ENCODE measurements at places on chromosomes 3 and 15.
A peak's percentile ranks its signal among the peaks of the same experiment; 100 is the strongest.

DNA sequence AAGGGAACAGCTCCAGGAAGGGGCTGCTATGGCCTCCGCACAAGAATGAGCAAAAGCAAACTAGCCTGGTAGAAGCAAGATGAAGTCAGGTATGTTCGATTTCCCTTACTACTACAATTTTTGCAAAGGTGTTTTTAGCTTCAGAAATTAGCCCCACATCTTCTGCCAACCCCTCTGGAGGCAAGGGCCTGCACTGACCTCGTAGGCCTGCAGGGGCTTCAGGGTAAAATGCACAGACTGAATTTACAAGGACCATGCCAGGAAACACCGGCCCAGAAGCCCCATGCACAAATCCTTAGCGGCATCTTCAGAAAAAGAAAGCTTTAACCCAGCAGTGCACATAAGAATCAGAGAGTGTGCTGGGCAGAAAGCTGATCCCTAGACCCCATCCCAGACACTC lies 53.0 kb downstream of the SLC6A1 start:
- no peak for DNase-seq

- DNase-seq: no peak
Measured at GRCh38 chr3:39814007-39814406, 4.6 kb downstream of the MYRIP start.

DNA sequence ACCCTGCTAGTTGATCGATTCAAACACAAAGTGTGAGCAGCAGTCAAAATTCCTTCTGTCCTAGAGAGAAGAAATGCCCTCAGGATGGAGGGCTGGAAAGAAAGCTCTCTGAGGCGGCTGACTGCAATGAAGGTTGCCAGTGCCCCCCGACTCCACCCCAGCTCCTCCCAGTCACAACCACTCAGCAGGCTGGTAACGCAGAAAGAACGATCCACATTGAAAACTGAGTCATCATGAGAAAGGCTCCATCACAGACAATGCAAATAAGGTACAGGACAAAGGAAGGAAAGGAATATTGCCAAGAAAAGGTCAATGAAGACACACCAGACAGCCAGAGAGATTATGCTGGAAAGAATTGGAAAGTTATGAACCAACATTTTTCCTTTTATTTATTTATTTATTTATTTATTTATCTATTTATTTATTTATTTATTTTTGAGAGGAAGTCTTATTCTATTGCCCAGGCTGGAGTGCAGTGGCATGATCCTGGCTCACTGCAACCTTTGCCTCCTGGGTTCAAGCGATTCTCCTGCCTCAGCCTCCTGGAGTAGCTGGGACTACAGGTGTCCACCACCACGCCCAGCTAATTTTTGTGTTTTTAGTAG lies 17.4 kb upstream of the VGLL4 start:
- DNase-seq: no peak

- no peak for DNase-seq
Measured at GRCh38 chr15:62889734-62890505, 152.6 kb upstream of the TPM1 start.

DNA sequence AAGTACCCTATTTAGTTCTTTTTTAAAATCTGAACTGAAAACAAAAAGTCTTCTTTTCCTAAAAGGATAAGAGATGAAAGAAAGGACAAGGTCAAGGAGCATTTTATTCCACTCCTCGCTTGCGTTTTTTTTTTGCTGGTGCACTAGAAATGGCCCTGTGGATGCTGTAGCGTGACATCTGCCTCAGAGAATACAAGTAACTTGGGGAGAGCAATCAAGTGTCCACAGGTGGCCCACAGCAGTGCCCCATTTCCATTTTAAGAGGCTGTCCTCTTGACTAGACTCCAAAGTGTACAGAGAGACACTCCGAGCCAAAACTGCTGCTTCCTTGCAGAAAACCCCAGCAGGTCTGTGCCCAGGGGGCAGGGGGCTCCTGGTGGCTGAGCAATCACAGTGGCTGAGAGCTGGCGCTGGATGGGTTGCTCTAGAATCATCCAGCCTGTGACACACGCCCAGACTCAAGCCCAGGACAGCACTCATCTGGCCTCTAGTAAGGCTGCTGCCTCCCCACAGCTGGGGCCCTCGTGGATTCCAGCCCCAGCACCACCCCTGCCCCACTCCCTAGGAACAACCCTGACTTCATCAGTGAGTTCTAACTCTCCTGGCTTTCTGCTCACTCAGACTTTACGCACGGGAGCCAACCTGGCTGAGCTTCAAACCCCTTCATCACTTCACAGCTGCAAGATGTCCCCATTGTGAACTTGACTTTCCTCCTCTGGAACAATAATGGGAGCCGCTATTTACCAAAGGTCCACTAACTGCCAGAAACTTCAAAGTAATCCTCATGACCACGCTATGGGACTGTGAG lies 71.1 kb upstream of the SPATA12 start:
- DNase-seq: no peak

- no peak for DNase-seq
Measured at GRCh38 chr3:44712455-44713075, at the start of gene ZNF502. ZNF502 (plus strand) TSS chr3:44712660; CDS start chr3:44720262, 7,602 bp downstream.

- peak; percentile 39 for DNase-seq
Measured at GRCh38 chr3:154018100-154018696, 103.0 kb upstream of the ARHGEF26 start.

DNA sequence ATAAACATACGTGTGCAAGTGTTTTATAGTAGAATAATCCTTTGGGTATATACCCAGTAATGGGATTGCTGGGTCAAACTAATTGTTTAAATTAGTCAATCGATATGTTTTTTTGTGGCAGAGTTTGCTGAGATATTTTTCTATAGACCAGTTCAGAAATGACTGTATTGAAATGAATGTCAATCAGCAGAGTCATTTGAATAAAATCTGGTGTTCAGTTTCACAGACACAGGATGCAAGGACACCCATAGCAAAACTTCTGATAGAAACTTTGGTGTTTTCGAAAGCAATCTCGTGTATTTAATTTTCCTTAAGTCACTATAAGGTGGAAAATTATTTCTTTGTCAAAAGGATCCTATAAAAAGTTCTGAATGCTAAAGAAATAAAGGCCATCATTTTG lies 434.4 kb downstream of the RAP2B start:
- DNase-seq: no peak

- DNase-seq: no peak
Measured at GRCh38 chr15:83977992-83978391, 257.6 kb upstream of the GOLGA6L4 start.

GRCh38 chr15:48307586-48307985 lies 23.6 kb upstream of the DUT start:
- DNase-seq: no peak

- DNase-seq: no peak
Measured at GRCh38 chr15:88838667-88839066, 35.4 kb downstream of the ACAN start.

- no peak for DNase-seq
Measured at GRCh38 chr15:38828031-38828532, 263.5 kb upstream of the RASGRP1 start.

DNA sequence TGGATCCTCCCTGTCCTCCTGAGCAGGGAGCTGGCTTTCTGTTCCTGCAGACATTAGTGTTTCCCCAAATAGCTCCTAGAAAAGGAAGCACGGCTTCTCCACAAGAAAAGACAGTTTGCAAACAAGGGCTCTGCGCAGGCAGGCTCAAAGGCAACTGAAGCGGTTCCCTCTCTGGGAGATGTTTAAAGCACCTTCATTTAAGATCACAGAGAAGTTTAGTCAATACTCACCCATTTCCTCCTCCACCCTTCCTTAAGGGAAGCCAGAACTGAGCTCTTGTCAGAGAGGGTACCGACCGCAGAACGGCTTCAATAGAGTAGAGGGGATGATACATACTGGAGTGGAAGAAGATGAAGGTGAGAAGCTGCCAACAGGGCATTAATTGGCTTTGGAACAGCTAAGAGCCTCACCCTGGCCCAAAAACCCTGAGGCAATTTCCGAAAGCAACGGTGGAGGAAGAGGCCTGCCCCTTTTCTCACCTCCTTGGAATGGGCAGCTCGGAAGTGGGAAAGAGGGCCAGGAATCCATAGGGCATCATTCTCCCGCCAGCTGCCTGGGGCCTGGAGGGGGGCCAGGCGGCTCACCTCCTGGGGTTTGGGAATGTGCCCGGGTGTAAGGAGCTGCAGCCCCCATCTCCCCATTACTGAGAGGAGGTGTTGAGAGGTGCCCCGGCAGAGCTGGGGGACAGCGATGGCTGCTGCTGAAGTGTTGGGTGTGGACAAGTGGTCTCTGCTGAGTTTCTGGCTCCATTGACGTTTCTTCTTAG lies 4.8 kb upstream of the EPHB3 start:
- no peak for DNase-seq

GRCh38 chr3:143152043-143152442 lies 32.5 kb downstream of the CHST2 start:
- DNase-seq: no peak

DNA sequence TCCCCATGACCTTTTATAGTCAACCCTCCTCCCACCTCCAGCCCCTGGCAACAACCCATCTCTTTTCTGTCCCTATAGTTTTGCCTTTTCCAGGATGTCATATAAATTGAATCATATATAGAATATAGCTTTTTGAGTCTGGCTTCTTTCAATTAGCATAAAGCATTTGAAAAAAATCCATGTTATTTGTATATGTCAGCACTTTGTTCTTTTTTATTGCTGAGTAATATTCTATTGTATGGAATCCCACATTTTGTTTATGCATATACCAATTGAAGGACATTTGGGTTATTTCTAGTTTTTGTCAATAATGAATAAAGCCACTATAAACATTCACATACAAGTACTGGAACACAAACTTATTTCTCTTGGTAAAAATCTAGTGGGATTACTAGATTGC lies 58.0 kb upstream of the SSR3 start:
- no peak for DNase-seq

DNA sequence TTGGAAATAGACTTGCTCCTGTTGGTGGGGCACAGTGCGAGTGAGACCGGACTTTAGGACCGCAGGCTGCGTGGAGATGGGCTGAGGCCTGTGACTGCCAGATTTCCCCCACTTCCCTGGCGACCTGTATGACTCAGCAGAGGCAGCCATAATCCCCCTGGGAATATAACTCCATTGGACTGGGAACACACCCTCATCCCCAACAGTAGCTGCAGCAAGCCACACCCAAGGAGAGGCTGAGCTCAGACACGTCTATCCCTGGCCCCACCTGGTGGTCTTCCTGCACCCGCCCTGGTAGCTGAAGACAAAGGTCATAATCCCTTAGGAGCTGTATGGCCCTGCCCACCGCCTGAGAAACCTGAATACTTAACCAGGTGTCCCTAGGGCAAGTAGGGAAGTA lies 42.6 kb downstream of the DZIP1L start:
- no peak for DNase-seq

DNA sequence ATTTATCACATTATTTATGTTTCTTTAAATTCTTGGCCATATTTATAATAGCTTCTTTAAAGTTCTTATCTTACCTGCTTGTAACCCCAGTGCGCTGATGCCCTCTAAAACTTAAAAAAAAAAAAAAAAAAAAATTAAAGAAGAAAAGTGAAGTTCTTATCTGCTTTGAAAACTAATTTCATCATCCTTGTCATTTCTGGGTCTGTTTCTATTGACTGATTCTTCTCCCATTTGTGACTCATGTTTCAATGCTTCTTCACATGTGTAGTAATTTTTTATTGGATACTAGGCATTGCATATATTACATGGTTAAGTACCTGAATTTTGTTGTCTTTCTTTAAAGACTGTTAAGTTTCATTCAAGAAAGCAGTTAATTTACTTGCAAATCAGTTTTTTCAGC lies 3.4 kb upstream of the SEC22A start:
- DNase-seq: no peak

DNA sequence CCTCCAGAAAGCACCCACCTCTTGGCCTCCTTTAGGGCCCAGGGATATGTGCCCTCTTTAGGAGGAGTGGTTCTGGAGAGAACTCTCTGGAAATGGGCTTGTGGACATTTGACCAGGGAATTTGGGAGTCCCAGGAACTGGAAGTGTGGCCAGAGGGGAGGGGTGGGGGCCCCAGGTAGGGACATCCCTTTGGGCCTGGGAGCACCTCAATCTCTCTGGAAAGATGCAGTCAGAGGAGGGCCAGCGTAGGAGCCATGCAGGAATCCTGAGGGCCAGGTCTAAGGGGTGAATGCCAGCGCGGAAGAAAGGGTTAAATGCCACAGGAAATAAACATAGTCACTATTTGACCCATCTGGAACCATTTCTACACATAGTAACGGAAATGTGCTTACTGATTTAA lies 50.3 kb upstream of the ITGA11 start:
- no peak for DNase-seq

- no peak for DNase-seq
Measured at GRCh38 chr15:68228971-68229385, 550 bp downstream of the CLN6 start.

DNA sequence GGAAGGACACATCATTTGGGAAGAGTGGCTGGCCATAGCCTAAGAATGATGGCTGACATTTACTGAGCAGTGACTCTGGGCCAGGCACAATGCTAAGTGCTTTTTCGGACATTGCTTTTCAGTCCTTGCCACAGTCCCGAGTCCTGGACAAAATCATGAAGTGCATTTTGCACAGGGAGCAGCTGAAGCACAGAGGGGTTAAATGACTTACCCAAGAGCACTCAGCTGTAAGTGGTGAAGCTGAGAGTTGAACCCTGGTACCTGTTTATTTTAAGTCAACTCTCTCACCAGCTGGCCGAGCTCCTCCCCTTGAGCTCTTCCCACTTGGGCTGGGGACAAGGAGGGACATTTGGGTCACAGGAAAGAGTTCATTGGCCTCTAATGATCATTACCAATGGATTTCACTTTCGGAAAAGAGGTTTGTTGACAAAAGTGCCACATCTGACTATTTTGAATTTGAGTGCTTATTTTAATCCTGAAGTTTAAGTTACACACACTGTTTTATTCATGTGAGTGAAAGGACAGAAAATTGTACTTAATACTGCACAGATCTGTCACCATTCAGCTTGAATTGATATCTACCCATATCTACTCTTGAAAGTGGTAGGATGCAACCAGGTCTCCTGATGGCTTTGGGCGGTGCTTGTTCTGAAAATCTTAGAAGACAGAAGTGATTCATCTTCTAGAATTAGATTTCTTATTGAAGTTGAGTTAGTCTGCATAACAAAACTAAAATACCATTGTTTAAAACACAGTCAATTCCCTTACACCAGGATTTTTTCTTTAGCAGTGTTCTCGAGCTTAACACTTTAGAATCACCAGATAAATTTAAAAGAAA lies 368.7 kb upstream of the PROK2 start:
- DNase-seq: no peak

DNA sequence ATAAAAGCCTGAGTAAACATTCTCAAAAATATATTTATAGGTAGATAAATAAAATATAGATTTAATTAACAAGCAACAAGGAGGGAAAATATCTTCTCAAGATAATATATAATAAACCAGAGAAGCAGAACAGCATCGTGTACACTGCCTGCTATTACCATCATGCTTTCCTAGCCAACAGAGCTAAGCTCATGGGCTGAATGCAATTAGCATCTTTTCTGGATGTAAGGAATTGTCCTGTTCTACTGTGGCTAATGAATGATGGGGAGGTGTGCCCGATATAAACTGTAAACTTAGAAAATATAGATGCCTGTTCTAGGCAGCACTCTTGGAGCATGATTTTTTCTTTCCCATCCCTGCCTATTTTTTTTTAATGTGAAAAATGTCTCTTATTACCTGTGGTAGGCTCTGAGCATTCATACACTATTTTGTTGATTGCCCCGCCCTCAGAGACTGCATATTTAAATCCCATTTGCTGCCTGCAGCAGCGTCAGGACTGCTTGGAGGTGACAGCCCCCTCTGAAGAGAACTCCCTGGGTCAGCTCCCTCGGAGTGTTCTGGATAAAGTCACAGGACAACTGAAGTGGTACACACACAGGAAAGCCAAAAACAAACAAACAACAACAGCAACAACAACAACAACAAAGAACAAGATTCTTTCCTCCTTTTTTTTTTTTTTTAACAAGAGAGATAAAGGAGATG lies 312.3 kb downstream of the SATB1 start:
- DNase-seq: no peak

GRCh38 chr3:77412584-77412983 lies 372.7 kb downstream of the ROBO2 start:
- no peak for DNase-seq

Measured in AML-193 (cell line).